ENCODE measurements at places on chromosomes 2 and 18.

- no peak for DNase-seq
Measured at GRCh38 chr2:98761909-98762308, 31.0 kb upstream of the MGAT4A start.

GRCh38 chr2:160993654-160994061, 166.6 kb upstream of the TANK start:
- no peak for DNase-seq

GRCh38 chr2:217061916-217062505, 202.1 kb upstream of the TNP1 start:
- no peak for DNase-seq

DNA sequence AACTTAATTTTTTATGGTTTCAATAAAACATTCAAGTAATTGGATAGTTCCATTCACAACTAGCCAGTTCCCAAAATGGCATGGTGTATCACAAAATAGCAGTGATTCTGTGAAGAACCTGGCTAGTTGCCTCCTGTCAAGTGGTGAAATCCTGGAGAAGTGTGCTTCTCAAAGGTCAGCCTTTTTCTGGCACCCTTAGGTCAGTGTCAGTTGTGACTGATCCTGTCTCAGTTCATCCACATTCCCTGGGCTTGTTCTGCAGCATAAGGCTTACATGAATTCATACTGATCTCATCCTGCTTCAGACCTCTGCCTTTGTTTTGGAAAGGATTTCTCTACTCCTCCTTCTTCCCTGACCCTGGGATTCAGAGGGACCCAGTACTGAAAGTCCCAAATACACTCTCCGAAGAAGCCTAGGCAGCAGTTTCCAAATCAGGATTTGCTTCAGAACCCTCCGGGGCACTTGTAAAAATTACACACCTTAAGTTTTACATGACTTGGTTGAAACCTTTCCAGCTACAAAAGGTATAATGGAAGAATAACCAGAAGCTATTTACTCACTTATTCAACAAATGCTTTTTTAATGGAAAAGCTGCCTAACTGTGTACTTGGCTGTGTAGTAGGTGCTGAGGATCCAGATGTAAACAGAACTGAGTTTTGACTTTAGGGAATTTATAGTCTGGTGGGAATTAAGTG, 11.0 kb downstream of the MAP3K20 start:
- DNase-seq: no peak
